Psoas muscle (tissue), 8 donors: ENCODE measurements at places on chromosomes 4 and X. TPM values are rescaled to one million over a fixed set of nuclear protein-coding genes. Genes with fewer than 3 reads are reported as not detected.

DNA sequence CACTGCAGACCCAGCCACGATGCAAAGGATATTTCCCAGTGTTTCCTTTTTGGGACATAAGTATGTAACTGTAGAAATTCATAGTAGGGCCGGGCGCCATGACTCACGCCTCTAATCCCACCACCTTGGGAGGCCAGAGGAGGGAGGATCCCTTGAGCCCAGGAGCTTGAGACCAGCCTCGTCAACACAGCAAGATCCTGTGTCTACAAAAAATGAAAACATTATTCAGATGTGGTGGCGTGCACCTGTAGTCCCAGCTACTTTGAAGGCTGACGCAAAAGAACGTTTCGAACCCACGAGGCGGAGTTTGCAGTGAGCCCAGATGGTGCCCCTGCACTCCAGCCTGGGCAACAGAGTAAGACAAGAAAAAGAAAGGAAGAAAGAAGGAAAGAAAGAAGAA is 49.2 kb downstream of the CRLF2 start:
- H3K4me1 ChIP-seq = no peaks in the 10 kb centered on the region
- no peak overlapping the region for H3K27ac ChIP-seq
- H3K27me3 ChIP-seq = peaks cover 4% of the 10 kb centered on the region
- H3K4me3 ChIP-seq = no peak overlapping the region
- H3K36me3 ChIP-seq = no peaks in the 10 kb centered on the region
- DNase-seq = no peak

The MAGEB17 gene
- total RNA-seq = not detected

DNA sequence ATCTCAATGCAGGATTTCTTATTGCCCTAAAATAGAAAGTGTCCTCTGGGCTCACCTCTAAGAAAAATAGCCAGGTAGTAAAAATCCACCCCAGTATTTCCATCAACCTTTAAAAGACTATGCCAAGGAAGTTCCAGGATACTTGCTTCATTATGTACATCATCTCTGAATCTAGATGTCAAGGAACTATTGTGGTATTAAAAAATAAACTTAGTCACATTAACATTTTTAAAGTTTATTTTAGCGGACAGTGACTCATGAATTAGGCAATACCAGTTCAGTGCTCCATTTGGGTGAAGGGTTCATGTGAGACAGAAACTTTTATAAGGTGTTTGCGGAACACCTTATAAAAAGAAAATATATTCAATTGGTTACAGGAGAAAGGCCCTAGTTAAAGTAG is 209.2 kb downstream of the ADAM29 start:
- no peaks in the 10 kb centered on the region for H3K4me1 ChIP-seq
- no peak overlapping the region for H3K27ac ChIP-seq
- no peak for DNase-seq
- no peak overlapping the region for H3K4me3 ChIP-seq
- no peaks in the 10 kb centered on the region for H3K36me3 ChIP-seq
- no peaks in the 10 kb centered on the region for H3K27me3 ChIP-seq

DNA sequence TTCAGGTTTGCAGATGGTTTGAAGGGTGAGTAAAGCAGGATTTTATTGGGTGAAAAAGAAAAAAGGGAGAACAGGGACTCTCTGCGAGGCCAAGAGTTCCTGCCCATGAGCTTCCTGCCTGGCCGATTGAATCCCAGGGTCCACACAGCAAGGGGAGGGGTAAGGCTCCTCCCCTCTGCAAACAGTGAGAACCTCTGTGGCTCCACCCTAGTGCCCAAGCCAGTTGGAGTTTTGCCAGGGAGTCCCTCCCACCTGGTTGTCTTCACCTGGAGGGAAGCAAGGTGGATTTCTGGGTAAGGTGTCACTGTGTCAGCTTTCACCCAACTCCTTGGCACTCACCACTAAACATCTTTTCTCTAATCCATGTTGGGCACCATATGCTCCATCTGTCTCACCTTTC is 70.9 kb downstream of the PDHA2 start:
- no peak overlapping the region for H3K27ac ChIP-seq
- no peaks in the 10 kb centered on the region for H3K4me1 ChIP-seq
- no peaks in the 10 kb centered on the region for H3K27me3 ChIP-seq

GRCh38 chr4:153909672-153910071 is 120.8 kb upstream of the SFRP2 start:
- H3K4me1 ChIP-seq = no peaks in the 10 kb centered on the region
- no peak overlapping the region for H3K4me3 ChIP-seq
- no peaks in the 10 kb centered on the region for H3K27me3 ChIP-seq
- no peak for DNase-seq

DNA sequence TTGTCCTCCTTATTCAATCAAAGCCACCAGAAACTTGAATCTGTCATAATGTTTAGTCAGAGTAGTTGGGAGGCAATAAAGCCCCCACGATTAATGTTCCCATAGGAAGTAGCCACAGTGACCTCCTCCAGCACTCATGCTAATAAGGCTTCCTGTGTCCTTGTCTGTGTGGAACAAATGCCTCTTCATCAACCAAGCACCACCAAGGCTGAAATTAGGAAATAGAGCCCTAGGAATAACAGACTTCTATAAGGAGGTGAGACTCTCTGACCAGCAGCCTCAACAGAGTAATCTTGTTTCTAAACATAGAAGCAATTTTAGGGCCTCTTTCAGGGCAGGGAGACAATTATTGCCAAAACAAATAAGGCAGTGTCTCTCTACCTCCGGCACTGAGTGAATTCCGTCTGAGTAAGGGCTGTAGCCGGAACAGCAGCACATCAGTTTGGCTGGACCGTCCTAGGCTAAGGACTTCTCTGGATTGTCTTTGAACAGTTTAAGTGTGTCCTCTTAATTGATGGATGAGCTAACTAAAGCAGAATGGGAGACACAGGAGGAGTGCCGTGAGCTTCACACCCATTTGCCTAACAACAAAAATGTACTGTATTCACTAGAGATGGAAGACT is 329.2 kb upstream of the HAND2 start:
- no peaks in the 10 kb centered on the region for H3K4me1 ChIP-seq
- no peaks in the 10 kb centered on the region for H3K36me3 ChIP-seq
- H3K4me3 ChIP-seq = no peak overlapping the region

DNA sequence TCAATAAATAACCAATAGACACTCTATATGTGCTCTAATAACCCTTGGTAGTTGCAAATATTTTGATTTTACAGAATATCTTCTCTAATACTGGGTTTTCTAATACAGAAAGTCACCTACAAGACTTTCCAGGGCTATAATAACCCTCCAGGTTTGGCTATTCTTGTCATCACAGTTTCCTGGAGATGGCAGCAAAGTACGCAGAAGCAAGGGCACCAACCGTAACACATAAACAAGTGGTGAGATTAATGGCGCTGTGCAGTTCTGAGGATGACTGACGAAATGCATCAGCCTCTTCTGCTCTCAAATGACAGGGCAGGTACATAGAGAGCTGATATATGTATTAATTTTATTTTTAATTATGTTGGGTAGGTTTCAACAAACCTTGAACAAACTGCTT is 122.4 kb downstream of the C4orf33 start:
- H3K27me3 ChIP-seq = no peaks in the 10 kb centered on the region
- no peak for DNase-seq
- H3K27ac ChIP-seq = no peak overlapping the region
- no peaks in the 10 kb centered on the region for H3K36me3 ChIP-seq
- no peaks in the 10 kb centered on the region for H3K4me1 ChIP-seq

The RADX gene
- total RNA-seq = 1.3 TPM

GRCh38 chr4:146637621-146638332 is 916 bp upstream of the POU4F2 start:
- peaks cover 39% of the 10 kb centered on the region for H3K27me3 ChIP-seq
- H3K27ac ChIP-seq = no peak overlapping the region
- DNase-seq = no peak
- H3K36me3 ChIP-seq = no peaks in the 10 kb centered on the region
- peaks cover 4% of the 10 kb centered on the region for H3K4me1 ChIP-seq

- H3K27ac ChIP-seq = no peak overlapping the region
- H3K4me3 ChIP-seq = no peak overlapping the region
- DNase-seq = no peak
- no peaks in the 10 kb centered on the region for H3K4me1 ChIP-seq
Measured at GRCh38 chrX:124256216-124256615, 76.2 kb upstream of the TEX13D start.

- H3K36me3 ChIP-seq = peaks cover 26% of the 10 kb centered on the region
- no peak overlapping the region for H3K4me3 ChIP-seq
- no peaks in the 10 kb centered on the region for H3K27me3 ChIP-seq
- peak overlapping the region; percentile 46 for H3K27ac ChIP-seq
- no peaks in the 10 kb centered on the region for H3K4me1 ChIP-seq
Measured at GRCh38 chrX:150767475-150768131, 74.4 kb downstream of the MTMR1 start.

DNA sequence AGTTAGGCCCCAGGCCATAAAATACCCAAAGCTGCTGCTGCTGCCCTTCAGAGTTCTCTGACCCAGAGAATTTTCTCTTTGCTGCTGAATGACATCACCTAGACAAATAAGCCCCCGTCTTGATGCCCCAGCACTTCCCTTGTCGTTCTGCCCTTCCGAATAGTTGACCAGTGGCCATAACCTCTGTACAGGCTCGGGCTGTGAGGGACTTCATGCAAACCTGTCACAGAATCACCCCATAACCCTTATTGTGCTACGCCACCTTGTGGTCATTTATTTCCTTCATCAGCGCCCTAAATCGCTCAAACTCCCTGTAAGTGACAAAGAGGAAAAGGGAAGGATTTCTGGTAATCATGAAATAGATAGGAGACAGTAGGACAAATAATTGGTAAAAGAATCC is 18.8 kb downstream of the SPACA5 start:
- no peaks in the 10 kb centered on the region for H3K36me3 ChIP-seq
- no peak overlapping the region for H3K27ac ChIP-seq
- no peak overlapping the region for H3K4me3 ChIP-seq
- no peaks in the 10 kb centered on the region for H3K4me1 ChIP-seq
- no peaks in the 10 kb centered on the region for H3K27me3 ChIP-seq

DNA sequence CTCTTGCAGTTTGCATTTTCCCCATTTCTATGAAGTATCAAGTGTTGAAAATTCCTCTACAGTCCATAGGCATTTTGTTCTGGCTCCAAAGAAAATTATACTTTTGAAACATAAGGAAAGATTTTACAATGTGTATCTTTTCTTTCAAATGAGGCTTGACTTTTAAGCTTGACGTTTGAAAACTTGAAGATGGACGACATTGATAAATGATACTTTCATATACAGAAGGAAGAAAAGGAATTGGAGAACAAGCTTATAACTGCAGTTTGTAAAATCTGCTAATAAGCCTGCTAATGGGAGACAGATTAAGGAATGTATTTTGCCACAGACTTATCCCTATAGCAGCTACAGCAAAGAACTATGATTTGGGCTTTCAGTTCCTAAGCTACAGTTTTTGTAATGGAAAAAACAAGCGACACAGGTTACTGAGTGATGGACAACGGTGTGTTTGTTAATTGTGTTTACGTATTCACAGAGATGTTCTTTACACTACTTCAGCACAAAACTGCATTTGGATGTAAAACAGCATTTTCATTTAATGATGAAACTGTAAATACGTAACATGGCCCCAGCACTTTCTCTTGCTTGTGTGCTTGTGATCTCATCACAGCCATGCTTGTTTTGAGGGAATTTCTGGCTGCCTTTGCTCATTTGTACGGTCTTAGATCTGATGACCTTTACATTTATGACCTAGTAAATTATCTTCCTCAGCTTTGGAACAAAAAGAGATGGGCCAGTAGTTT is 83.2 kb upstream of the FAT1 start:
- no peaks in the 10 kb centered on the region for H3K27me3 ChIP-seq
- H3K27ac ChIP-seq = no peak overlapping the region
- H3K36me3 ChIP-seq = no peaks in the 10 kb centered on the region
- DNase-seq = no peak
- H3K4me1 ChIP-seq = no peaks in the 10 kb centered on the region
- H3K4me3 ChIP-seq = no peak overlapping the region

GRCh38 chrX:139759637-139760036 is 51.7 kb upstream of the MCF2 start:
- H3K36me3 ChIP-seq = no peaks in the 10 kb centered on the region
- no peaks in the 10 kb centered on the region for H3K4me1 ChIP-seq
- H3K27ac ChIP-seq = no peak overlapping the region
- no peaks in the 10 kb centered on the region for H3K27me3 ChIP-seq

The DSPP gene
- total RNA-seq = 0.14 TPM

DNA sequence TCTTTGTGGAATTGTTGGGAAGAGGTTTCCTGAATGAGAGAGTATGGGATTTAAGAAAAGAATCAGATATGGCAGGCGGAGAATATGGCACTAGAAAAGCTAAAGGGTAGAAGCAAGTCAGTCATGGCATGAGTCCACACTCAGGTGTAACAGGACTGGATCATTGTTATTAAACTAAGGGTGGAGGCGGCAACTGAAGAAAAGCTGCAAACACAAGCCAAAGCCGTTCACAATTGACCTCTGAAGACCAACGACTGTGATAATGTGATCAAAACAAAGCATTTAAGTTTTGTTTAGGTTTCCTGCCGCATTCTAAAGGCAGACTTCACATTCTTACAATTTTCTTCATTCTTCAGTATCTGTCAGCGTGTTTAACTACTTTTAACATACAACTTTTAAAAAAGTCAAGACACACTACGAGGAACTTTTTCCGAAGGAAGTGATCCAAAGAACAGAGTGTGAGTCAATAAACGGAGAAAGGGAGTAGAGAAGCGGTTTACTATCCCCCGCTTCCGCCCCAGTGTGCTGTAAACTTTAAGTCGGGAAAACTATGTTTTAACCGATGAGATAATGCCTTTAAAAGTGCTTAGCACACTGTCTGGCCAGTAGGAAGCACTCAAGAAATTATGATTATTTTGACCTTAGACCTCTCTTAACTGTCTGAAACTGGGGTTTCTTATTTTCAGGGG is 909 bp upstream of the SLAIN2 start:
- peaks cover 53% of the 10 kb centered on the region for H3K4me1 ChIP-seq
- peak overlapping the region; percentile 95 for H3K4me3 ChIP-seq
- no peaks in the 10 kb centered on the region for H3K27me3 ChIP-seq

- no peaks in the 10 kb centered on the region for H3K27me3 ChIP-seq
- no peak overlapping the region for H3K4me3 ChIP-seq
- H3K4me1 ChIP-seq = no peaks in the 10 kb centered on the region
- H3K36me3 ChIP-seq = no peaks in the 10 kb centered on the region
- DNase-seq = no peak
Measured at GRCh38 chr4:2168469-2169319, 73.2 kb downstream of the HAUS3 start.

The CSAG3 gene
- not detected for total RNA-seq

DNA sequence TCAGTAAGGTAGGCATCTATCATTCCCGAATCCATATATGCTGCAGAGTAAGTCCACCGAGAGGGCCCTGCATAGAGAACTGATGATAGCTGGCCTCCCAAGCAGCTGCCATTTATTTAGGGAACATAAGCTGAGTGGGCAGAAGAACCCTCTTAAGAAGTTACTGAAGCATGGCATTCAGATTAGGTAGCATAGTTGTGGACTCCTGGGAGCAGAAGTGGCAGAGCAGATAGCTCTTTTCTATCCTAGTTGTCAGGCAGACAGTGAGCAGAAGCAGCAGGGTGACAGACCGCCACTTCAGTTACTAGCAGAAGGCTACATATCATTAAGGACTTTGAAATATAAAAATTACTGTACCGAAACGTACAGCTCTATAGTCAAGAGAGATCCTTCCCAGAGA is 454.7 kb downstream of the PPP4R3C start:
- no peaks in the 10 kb centered on the region for H3K4me1 ChIP-seq
- no peaks in the 10 kb centered on the region for H3K36me3 ChIP-seq
- no peak overlapping the region for H3K4me3 ChIP-seq
- no peaks in the 10 kb centered on the region for H3K27me3 ChIP-seq
- no peak overlapping the region for H3K27ac ChIP-seq
